ENCODE measurements at places on chromosomes 11 and 22.

- DNase-seq: no peak
Measured at GRCh38 chr22:19285831-19286230, 5.7 kb downstream of the CLTCL1 start.

- DNase-seq: no peak
Measured at GRCh38 chr22:44586351-44586990, 88.4 kb upstream of the RTL6 start.

DNA sequence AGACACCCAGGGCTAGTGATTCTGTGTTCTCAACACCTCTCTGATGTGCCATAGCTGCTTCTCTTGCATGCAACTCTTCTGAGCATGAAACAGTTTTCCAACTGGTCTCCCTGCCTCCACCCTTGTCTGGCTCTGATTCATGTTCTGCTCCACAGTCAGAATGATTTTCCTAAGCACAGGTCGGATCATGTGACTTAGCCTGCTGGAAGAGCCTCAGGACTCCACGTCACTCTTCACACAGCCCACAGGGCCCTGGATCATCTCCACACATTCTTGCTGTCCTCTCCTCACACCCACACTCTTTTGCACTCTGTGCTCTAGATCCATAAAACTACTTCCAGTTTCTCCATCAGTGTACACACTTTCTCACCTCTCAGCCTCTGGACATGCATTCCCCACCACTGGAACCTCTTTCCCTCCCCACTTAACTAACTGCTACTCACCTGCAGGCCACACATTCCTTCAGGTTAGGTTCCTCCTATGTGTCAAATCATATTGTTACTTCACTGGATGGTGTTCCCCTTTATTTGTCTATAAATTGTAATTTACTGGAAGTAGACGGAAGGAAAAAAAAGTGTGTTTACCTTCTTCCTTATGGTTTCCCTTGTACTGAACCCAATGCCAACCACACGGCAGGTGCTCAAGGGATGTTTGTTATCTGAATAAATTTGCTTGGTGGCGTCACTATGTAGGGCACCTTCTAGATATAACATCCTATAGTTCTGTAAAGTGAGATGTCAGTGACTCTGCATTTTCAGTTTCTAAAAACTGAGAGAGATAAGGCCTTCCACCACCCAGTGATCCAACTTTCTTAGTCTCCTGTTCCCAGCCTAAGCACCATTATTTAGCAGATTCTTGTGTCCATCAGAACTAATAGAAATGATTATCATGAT, 133.7 kb downstream of the ETS1 start:
- no peak for DNase-seq

- no peak for DNase-seq
Measured at GRCh38 chr11:94450048-94450447, 43.6 kb downstream of the MRE11 start.

- no peak for DNase-seq
Measured at GRCh38 chr22:49734882-49735281, 92.8 kb downstream of the BRD1 start.

DNA sequence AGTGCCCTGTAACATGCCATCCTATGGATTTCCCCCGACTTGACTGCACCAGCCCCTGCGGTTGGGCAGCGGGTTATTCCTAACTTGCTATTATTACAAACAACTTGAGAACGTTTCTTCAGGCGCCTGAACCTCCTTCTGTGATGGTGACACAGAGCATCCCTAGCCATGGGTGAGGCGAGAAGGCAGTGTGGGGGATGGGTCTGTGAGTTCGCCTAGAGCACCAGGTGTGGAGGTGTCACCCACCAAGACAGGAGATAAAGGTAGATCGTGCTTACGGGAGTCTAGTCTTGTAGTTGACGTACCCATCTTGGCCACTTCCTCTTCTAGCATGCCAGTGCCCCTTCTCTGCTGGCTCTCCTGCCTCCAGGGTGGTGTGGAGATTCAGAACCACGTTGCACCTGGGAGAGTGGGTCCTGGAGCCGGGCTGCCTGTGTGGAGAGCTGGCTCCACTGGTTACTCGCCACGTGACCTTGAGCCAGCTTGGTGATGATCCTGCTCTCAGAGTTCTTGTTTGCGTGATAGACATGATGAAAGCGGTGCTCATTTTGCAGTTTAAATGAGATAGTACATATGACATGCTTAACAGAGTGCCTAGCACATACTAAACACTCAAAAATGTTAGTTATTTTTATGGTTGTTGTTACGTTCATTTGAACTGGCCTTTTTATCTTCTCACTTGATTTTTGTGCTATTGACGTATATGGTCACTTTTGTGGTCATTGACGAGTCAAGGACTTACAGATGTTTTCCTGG, 37.8 kb downstream of the TBC1D22A start:
- DNase-seq: no peak

DNA sequence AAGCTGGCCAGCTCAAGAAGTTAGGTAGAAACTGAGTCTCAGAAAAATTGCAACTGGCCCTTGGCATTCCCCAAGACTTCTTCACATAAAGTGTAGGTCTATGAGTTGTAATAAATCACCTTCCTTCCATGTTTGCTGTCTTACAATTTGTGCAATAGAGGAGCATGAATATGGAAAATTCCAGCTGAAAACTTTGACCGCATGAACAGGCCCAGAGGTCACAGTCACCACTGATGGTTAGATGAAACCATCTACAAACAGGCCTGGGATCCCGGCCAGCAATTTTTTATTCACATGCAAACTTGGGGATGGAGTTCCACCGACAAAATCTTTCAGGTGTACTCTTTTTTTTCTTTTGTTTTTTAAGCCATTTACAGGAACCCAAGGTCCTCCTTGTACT, 88.1 kb downstream of the SERGEF start:
- DNase-seq: no peak

Data from stimulated activated CD4-positive, alpha-beta T cell treated with anti-CD3 and anti-CD28 coated beads, Interleukin-2, amount 100 ng/mL, for 4 hours (primary cell).